ENCODE measurements at places on chromosomes 3 and 15. TPM values are rescaled to one million over a fixed set of nuclear protein-coding genes. Genes with fewer than 3 reads are reported as not detected.

GRCh38 chr3:177220136-177220974, 23.1 kb upstream of the TBL1XR1 start:
- no peaks in the 10 kb centered on the region for H3K27me3 ChIP-seq
- DNase-seq = no peak
- H3K4me1 ChIP-seq = peaks cover 23% of the 10 kb centered on the region

DNA sequence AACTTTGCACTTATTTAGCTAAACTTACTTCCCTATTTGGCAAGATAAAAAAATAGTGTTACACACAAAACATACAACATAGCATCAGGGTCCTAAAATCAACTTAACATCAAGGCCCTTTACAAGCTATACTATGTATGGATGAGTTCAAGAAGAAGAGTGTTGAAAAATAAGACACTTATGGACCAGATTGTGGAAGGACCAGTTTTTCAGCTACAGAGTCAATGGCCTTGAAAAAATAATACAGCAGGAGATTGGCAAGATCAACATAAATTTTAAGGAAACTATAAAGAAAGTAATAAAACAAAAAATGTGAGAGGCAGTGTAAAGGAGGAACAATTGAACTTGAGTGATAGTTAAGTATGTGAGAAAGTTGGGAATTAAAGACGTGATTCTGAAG, 66.3 kb upstream of the BBX start:
- H3K27ac ChIP-seq = no peak overlapping the region
- no peak for DNase-seq
- peaks cover 2% of the 10 kb centered on the region for H3K4me1 ChIP-seq
- no peak overlapping the region for H3K4me3 ChIP-seq

DNA sequence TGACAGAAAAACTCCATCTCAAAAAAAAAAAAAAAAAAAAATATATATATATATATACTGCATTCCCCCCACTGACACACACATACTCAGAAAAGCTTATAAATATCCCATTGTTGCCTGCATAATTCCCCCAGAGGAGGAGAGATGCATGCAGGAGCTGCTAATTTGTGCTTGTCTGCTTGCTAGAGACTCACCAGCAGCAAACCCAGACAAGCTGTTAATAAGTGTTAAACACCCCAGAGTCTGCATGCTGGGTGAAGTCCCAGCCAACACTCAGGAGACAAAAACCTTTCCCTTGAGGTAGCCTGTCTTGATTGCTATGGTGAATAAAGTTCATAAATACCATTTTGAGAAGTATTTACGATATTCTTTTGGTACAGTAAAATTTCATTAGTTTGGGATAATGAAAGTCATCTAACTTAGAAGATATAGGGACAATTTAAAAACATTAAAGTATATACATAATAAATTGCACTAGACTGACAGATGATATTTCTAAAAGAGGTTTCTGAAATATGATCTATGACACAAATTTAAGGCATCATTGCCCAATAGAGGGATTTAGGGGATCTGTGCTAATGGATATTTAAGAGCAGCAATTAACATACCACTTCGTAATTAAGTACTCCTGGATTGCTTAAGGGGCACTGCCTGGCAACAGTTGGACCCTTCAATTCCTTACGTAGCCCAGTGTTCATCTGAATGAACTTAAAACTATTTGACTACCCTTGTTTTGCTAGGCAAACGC, 400.0 kb upstream of the C2CD4B start:
- no peak for DNase-seq
- H3K4me3 ChIP-seq = no peak overlapping the region
- H3K36me3 ChIP-seq = no peaks in the 10 kb centered on the region
- no peak overlapping the region for H3K27ac ChIP-seq
- H3K4me1 ChIP-seq = no peaks in the 10 kb centered on the region
- peaks cover 2% of the 10 kb centered on the region for H3K27me3 ChIP-seq

- no peaks in the 10 kb centered on the region for H3K4me1 ChIP-seq
- DNase-seq = no peak
- H3K36me3 ChIP-seq = no peaks in the 10 kb centered on the region
Measured at GRCh38 chr15:35522061-35522460, 23.9 kb downstream of the DPH6 start.

The PLA2G4F gene
- total RNA-seq = not detected

The CP gene
- total RNA-seq = not detected

DNA sequence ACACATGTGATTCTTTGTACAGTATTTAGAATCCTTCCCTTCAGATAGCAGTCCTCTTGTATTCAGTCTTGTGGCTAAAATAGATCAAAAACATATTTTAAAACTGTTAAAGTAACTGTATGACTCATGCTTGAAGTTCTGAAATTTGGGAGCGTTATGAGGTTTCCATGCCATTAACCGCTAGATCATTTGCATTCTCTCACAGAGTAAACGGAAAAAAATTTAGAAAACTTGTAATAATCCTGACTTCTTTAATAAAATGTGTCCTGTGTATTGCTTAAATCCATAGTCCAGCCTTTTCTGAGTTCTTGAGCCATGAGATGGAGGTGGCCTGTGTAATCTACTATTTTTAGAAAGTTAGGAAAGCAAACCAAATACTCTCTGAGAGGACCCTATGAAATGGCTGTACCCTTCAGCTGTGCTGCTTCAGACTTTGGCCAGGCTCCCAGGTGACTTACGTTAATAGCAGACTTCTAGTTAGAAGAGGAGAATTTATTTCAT, 33.8 kb downstream of the MBNL1 start:
- H3K27me3 ChIP-seq = no peaks in the 10 kb centered on the region
- H3K4me3 ChIP-seq = peak overlapping the region; percentile 49
- peaks cover 51% of the 10 kb centered on the region for H3K36me3 ChIP-seq
- no peak for DNase-seq
- peaks cover 68% of the 10 kb centered on the region for H3K4me1 ChIP-seq

DNA sequence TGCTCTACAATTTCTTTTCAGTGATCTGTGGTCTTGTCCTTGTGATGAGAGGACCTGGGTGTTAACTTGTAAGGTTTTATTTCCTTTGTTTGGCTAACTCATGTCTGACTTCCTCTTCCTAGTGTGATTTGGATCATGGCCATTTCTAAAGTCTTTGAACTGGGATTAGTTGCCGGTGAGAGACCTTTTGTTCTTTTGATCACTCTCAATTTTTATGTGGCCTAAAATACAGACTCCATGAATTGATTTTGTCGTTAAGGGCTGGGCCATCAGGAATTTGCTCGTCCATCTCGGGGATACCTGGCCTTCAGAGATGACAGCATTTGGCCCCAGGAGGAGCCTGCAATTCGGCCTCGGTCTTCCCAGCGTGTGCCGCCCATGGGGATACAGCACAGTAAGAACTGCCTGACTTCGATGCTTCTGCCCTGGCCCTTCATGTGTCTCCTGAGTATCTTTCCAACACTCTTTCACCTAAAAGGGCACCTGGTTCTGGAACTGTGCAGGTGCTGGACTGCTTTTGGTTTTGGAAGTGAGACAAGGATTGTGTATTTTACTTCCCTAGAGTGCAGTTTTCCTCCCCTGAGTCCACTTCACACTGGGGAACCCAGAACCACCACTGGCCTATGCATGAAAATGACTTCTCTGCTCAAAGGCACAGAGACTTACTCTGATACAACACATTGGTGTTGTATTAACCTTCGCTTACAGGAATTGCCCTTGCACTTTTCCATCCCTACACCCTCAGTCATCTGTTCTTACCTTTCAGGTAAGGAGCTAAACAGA, 13.1 kb upstream of the LRRC2 start:
- H3K36me3 ChIP-seq = no peaks in the 10 kb centered on the region
- no peak overlapping the region for H3K4me3 ChIP-seq
- no peak for DNase-seq

The DUOXA1 gene
- not detected for total RNA-seq

GRCh38 chr15:82646250-82647044, 716 bp downstream of the CPEB1 start:
- peaks cover 58% of the 10 kb centered on the region for H3K27me3 ChIP-seq
- H3K36me3 ChIP-seq = no peaks in the 10 kb centered on the region
- H3K4me3 ChIP-seq = peak overlapping the region; percentile 51
- DNase-seq = no peak

GRCh38 chr15:79091204-79091867, 756 bp upstream of the RASGRF1 start:
- H3K4me3 ChIP-seq = no peak overlapping the region
- no peak overlapping the region for H3K27ac ChIP-seq
- peaks cover 55% of the 10 kb centered on the region for H3K27me3 ChIP-seq
- DNase-seq = no peak
- no peaks in the 10 kb centered on the region for H3K36me3 ChIP-seq

The EPHB1 gene
- total RNA-seq = 0.71 TPM

GRCh38 chr15:70180186-70180875, 82.6 kb upstream of the TLE3 start:
- peaks cover 37% of the 10 kb centered on the region for H3K27me3 ChIP-seq
- H3K36me3 ChIP-seq = no peaks in the 10 kb centered on the region
- H3K27ac ChIP-seq = no peak overlapping the region
- no peak overlapping the region for H3K4me3 ChIP-seq
- DNase-seq = no peak

The AMT gene
- 5.0 TPM for total RNA-seq

- DNase-seq = no peak
- H3K27ac ChIP-seq = no peak overlapping the region
- H3K27me3 ChIP-seq = peaks cover 9% of the 10 kb centered on the region
- H3K4me3 ChIP-seq = no peak overlapping the region
Measured at GRCh38 chr3:146473726-146474125, 4.4 kb upstream of the PLSCR2 start.

GRCh38 chr3:148606979-148607378, 90.7 kb upstream of the AGTR1 start:
- H3K4me1 ChIP-seq = no peaks in the 10 kb centered on the region
- H3K27ac ChIP-seq = no peak overlapping the region
- no peak overlapping the region for H3K4me3 ChIP-seq
- H3K27me3 ChIP-seq = no peaks in the 10 kb centered on the region
- no peak for DNase-seq

DNA sequence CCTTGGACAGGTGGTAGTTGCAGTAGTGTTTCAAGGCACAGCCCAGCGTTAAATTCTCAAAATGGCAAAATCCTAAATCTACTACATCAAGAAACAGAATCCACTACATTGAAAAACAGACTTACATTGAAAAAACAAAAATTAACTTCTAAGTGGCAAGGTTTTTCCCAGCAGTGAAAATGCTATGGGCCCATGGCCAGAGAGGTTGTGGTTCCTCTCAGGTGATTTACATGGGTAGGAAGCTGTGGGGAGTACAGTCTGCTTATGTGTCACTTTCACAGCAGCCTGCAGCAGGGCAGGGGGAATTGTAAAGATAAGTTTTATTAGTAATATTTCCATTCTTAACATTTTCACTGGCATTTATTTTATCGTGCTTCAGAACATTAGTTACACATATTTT, 24.9 kb downstream of the TTC14 start:
- no peaks in the 10 kb centered on the region for H3K27me3 ChIP-seq
- no peak for DNase-seq
- no peak overlapping the region for H3K4me3 ChIP-seq

GRCh38 chr3:104810896-104811295, 555.8 kb upstream of the ALCAM start:
- no peak for DNase-seq
- no peaks in the 10 kb centered on the region for H3K4me1 ChIP-seq
- no peaks in the 10 kb centered on the region for H3K27me3 ChIP-seq

GRCh38 chr3:64796607-64797399, 109.0 kb upstream of the ADAMTS9 start:
- no peaks in the 10 kb centered on the region for H3K36me3 ChIP-seq
- peaks cover 2% of the 10 kb centered on the region for H3K4me1 ChIP-seq
- H3K27me3 ChIP-seq = no peaks in the 10 kb centered on the region
- H3K4me3 ChIP-seq = no peak overlapping the region

Measured in activated T-helper 2 cell treated with anti-CD3 and anti-CD28 coated beads, Interferon-gamma antibody, Interleukin-2, Interleukin-4, amounts not matched to agents 10 μg/mL and 5 μg/mL and 100 μg/mL, durations not matched to agents 14 hours and 24 hours and 36 hours (primary cell).